ENCODE measurements at places on chromosomes 3 and 15. TPM values are rescaled to one million over a fixed set of nuclear protein-coding genes. Genes with fewer than 3 reads are reported as not detected.

The TGM5 gene
- total RNA-seq, result 0.16 TPM

The SHC4 gene
- 3.7 TPM for total RNA-seq

The KNL1 gene
- 24.5 TPM for total RNA-seq

The AEN gene
- 81.8 TPM for total RNA-seq

Measured in activated naive CD8-positive, alpha-beta T cell treated with anti-CD3 and anti-CD28 coated beads for 36 hours (primary cell).